ENCODE measurements at places on chromosomes 2 and 18. TPM values are rescaled to one million over a fixed set of nuclear protein-coding genes. Genes with fewer than 3 reads are reported as not detected.

The CCBE1 gene
- 21.7 TPM for total RNA-seq

The RAD51AP2 gene
- total RNA-seq: not detected

The MGAT4A gene
- 0.28 TPM for total RNA-seq

The CDKL4 gene
- total RNA-seq: 3.4 TPM

The FN1 gene
- total RNA-seq: 808 TPM

The TANK gene
- 61.8 TPM for total RNA-seq

The ERMN gene
- not detected for total RNA-seq

The MCEE gene
- 23.0 TPM for total RNA-seq

The TLX2 gene
- total RNA-seq: not detected

The CHRNG gene
- total RNA-seq: not detected

The RNU2-63P gene
- 325 TPM for total RNA-seq

The MC4R gene
- total RNA-seq: not detected

The TXNDC2 gene
- under 0.01 TPM for total RNA-seq

The SLC66A3 gene
- total RNA-seq: 28.4 TPM

The KIDINS220 gene
- 80.2 TPM for total RNA-seq

The RGPD4 gene
- total RNA-seq: not detected

The SERPINB13 gene
- not detected for total RNA-seq

The GPR35 gene
- total RNA-seq: 0.74 TPM

The HYCC2 gene
- 7.5 TPM for total RNA-seq

The BMP10 gene
- total RNA-seq: not detected

The EIF2B4 gene
- 33.3 TPM for total RNA-seq

The LRP1B gene
- under 0.01 TPM for total RNA-seq

The ARHGEF33 gene
- total RNA-seq: 0.74 TPM

Data from smooth muscle cell of bladder (primary cell).